ENCODE measurements at places on chromosomes 1 and 21.

GRCh38 chr21:29382030-29382654 is 83.4 kb downstream of the BACH1 start:
- DNase-seq, result peak; percentile 57

GRCh38 chr1:22508329-22508728 is 55.0 kb upstream of the EPHA8 start:
- no peak for DNase-seq

GRCh38 chr21:31592963-31593560 is 66.4 kb upstream of the SOD1 start:
- DNase-seq, result no peak

DNA sequence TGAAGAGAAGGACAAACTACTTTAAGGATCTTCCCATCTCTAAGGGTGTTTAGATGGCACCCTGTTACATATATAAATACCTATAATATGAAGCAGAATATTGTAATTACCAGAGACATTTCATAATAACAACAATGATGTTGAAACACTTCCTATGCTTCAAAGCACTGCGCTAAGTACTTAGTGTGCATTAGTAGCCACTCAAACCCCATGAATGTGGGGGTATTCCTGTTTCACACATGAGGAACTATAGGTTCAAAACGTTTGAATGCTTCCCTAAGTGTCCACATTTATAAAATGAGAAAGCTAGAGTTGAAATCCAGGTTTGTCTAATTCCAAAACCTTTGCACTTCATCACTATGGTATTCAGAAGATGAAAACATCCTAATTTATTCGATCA is 18.5 kb upstream of the OR10J5 start:
- no peak for DNase-seq

- DNase-seq, result no peak
Observed at GRCh38 chr1:217369996-217370551, 260.8 kb downstream of the GPATCH2 start.

GRCh38 chr1:72662918-72663317 is 380.6 kb upstream of the NEGR1 start:
- DNase-seq, result no peak

DNA sequence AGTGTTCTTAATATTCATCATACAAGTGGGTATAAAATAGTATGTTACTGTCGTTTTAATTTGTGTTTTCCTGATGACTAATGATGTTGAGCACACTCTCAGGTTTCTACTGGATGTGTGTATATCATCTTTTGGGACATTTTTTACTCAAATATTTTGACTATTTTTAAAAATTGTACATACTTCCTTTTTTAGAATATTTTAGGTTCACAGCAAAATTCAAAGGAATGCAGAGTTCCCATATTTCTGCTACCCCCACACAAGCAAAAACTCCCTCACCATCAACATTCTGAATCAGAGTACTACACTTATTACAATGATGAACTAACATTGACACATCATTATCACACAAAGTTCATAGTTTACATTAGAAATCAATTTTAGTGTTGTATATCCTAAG is 114.5 kb downstream of the DPYD start:
- no peak for DNase-seq

DNA sequence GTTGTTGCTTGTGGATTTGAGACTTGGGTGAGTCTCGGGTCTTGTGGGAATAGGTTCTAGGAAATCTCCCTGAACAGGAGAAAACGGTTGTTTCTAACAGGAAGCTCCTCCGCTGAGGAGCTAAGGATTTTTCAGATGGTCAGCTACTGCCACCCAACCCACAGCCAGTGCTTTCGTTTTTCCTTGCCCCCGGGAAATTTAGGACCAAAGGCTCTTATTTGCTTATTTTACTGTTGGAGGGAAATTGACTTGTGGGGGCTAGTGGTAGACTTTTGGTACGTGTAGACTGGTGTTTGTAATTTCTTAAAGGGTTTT is 792 bp downstream of the SNX7 start:
- no peak for DNase-seq

DNA sequence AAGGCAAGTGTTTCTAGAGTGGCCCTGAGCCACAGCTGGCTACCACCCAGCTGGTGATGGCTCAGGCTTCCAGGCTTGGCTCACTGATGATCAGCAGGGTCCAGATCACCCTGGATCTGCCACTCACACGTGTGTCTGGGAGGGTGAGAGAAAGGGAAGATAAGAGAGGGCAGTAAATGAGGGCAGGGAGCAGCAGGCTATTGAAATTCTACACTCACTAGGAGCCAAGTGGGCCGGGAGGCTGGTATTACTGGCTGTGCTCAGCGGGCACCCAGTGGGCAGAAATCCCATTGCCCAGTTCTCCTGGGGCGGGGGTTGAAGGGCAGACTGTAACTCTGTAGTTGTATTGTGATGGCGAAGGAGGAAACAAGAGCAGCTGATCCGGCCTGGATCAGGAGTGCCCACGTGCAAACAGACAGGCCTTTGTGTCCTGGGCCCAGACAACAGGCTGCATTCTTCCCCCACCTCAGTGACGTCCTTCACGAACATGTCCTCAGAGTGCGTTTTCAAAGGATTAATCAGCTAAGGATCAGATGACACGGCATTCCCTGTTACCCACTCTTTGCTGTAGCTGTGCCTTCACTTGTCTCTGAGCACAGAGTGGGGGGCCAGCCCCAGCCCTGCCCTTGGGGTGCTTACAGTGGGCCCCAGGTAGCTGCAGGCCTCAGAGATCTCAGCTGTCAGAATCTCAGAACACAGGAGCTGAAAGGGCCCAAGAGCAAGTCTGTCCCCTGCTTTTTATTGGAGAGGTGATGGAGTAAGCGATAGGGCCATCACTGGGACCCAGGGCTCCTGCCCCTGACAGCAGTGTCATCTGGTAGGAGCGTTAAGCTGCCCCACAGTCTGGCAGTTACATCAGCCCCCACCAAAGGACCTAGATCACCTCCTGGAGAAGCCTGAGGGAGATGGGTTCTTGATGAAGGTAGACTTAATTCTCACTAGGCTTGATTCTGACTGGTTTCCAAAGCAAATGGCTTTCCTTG is 60.5 kb downstream of the ATP1A1 start:
- DNase-seq, result no peak

DNA sequence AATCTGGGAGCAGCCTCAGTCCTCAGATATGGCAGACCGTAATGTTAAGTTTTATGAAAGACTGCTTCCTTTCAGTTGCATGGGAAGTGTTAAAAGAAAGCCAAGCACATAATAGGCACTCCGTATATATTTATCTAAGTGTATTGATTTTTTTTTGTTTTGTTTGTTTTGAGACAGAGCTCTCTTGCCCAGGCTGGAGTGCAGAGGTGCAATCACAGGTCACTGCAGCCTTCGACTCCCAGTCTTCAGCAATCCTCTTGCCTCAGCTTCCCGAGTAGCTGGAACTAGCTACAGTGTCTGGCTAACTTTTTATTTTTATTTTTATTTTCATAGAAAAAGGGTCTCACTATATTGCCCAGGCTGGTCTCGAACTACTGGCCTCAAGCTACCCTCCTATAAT is 341.8 kb downstream of the USH2A start:
- DNase-seq, result no peak

- no peak for DNase-seq
Observed at GRCh38 chr1:26263212-26263611, 16.7 kb upstream of the SH3BGRL3 start.

Data from H54 (cell line).